B cell (primary cell): ENCODE measurements at places on chromosomes 6 and 20.
A peak's percentile ranks its signal among the peaks of the same experiment; 100 is the strongest.

- no peaks in the 10 kb centered on the region for H3K27me3 ChIP-seq
- no peak overlapping the region for H3K27ac ChIP-seq
- no peak for DNase-seq
- H3K36me3 ChIP-seq, result no peaks in the 10 kb centered on the region
These were observed 29.6 kb upstream of the NOL4L start for GRCh38 chr20:32614772-32615171.

DNA sequence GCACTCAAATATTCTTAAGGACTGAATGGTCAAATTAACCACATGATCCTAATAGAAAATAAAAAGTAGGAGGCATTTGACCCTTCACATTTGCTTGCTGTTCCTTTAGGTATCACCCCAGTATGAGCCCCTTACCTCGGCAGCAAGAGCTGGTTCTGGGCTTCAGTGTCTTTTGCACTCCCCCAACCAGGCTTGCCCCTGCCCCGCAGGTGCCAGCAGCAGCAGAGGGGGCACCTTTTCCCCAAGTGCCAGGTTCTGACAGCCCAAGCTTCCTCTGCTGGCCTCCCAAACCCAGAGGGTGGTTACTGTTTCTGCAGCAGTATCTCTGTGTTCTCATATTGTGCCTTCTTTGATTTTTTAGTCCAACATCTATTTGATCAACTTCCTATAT, 23.2 kb downstream of the UBE2V1 start:
- peaks cover 13% of the 10 kb centered on the region for H3K4me1 ChIP-seq
- DNase-seq, result no peak
- peaks cover 20% of the 10 kb centered on the region for H3K36me3 ChIP-seq

- no peaks in the 10 kb centered on the region for H3K27me3 ChIP-seq
- H3K27ac ChIP-seq, result no peak overlapping the region
- no peaks in the 10 kb centered on the region for H3K36me3 ChIP-seq
- H3K4me3 ChIP-seq, result no peak overlapping the region
These were observed 680.7 kb upstream of the SLC35B3 start for GRCh38 chr6:9116026-9116425.

DNA sequence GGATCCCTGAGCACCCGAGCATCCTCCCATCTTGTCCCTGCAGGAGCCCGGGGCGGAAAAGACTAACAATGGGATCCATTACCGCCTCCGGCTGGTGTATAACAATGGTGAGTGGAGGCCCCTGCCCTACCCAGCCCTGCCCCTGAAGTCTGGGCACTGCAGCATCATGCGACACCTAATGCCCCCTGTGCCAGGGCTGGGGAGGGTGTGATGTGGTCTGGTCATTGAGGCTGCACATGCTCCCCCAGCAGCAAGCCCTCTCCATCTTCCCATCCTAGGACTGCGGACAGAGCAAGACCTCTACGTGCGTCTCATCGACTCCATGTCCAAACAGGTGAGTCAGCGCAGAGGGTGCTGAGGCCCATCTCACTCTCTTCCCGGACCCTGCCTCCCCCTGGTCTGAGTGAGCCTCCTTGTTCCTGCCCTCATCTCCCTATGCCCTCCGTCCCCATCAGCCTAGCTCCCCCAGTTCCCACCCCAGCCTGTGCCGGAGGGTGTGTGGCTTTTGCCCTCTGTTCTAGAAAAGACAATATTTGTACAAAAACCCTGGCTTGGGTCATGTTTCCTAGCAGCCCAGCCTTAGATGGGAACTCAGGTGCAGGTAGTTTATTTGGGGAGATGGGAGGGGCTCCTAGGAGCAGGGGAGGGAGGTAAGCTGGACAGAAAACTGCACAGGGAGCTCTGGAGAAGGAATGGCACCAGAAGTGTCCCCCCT, 13.5 kb downstream of the EBF4 start:
- H3K36me3 ChIP-seq, result no peaks in the 10 kb centered on the region
- H3K27ac ChIP-seq, result no peak overlapping the region
- no peaks in the 10 kb centered on the region for H3K27me3 ChIP-seq

DNA sequence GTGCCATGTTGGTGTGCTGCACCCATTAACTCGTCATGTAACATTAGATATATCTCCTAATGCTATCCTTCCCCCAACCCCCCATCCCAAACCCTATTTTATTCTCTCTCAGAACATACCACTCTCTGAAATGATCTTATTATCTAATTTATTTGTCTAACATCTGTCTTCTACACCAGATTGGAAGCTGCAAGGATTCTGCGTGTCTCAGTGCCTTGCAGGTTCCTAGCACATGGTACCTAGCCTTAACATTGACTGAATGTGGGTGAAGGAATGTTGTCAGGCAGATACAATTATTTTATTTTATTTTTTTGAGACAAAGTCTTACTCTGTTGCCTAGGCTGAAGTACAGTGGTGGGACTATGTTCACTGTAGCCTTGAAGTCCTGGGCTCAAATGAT, 124.9 kb downstream of the BCAS1 start:
- no peak for DNase-seq
- H3K27me3 ChIP-seq, result no peaks in the 10 kb centered on the region
- no peak overlapping the region for H3K4me3 ChIP-seq
- no peaks in the 10 kb centered on the region for H3K36me3 ChIP-seq
- H3K27ac ChIP-seq, result no peak overlapping the region

DNA sequence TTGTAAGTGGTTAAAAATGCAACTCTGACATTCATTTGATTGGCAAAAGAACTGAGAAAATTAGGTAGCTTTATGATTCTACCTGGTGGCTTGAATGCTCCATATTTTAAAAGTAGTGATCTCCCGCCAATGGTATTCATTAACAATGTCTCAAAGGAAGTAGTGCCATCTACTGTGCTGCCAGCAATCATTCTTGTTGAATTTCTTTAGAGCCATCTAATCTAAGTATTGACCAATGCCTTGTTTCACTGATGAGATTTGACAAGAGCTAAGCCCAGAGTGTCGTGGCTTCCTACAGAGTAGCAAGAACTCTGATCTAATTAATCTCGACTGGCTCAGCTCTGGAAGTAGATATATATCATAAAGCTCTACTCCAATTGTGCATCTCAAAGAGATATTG, 696.7 kb downstream of the C6orf118 start:
- no peaks in the 10 kb centered on the region for H3K4me1 ChIP-seq
- no peak overlapping the region for H3K4me3 ChIP-seq
- DNase-seq, result no peak

GRCh38 chr6:95923518-95923917, 92.3 kb upstream of the FUT9 start:
- no peak overlapping the region for H3K27ac ChIP-seq
- no peaks in the 10 kb centered on the region for H3K27me3 ChIP-seq
- H3K4me1 ChIP-seq, result no peaks in the 10 kb centered on the region
- H3K36me3 ChIP-seq, result no peaks in the 10 kb centered on the region

DNA sequence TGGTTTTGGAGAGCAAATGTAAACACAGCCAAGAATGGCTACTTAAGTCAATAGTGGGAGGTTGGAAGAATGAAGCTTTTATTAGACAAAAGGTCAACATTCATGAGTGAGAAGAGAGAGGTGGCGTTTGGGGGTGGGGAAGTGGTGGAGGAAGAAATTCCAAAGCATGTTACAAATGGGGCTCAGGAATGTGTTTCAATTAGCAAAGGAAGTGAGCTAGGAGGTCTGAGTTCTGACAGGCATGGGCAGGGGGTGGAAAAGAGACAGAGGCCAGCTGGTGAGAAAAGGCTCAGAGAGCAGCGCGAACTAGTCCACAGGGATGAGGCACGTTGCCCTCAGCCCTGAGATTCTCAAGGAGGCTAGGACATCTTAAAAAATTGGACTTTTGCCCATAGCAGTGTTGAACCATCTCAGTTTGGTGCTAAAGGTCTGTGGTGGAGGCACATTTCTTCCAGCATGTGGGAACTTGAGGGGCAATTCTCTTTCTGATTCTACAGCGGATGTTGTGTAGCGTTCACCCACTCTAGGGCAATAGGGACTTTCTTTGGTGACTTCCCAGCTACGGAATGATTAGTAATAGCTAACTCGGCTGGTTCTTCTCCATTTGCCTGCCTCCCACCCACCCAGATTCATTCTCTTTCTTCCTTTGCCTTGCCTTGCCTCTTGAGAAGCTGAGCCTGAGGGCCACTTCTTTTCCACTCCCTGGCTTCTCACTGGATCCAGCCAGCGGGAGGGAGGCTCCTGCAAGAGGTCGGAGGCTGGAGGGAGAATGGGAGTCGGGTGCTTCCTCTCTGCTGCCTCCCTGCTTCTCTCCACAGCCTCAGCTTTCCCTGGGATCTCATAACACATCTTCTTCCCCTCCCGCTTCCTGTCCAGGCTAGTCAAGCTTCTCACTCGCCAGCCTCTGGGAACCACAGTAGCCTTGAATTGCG, 45.1 kb upstream of the NEDD9 start:
- H3K4me1 ChIP-seq, result peaks cover 33% of the 10 kb centered on the region
- DNase-seq, result peak; percentile 42
- H3K4me3 ChIP-seq, result no peak overlapping the region
- no peaks in the 10 kb centered on the region for H3K27me3 ChIP-seq

DNA sequence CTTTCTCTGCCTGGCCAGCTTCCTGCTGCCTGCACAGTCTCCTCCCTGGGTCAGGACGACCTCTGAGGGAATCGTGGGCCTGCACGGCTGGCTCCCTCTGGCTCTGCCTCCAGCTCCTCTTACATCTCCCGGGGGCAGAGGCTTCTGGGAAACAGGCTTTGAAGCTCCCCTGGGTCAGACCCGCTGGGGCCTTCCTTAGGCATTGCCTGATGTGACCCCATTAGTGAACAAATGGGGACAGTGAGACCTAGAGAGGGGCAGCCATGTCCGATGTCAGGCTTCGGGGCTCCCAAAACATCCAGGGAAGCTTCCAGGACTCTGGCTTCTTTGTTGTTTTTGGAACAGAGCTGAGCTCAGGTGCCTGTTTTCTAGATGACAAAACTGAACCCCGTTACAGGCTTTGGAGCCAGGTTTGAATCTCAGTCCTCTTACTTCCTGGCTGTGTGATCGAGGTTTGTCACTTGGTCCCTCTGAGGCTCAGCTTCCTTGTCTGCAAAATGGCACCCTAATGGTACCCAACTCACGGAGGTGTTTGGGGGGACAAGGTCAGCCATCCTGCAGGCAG, 94.3 kb downstream of the CEBPB start:
- H3K4me1 ChIP-seq, result peaks cover 23% of the 10 kb centered on the region
- H3K36me3 ChIP-seq, result no peaks in the 10 kb centered on the region
- peak overlapping the region; percentile 20 for H3K4me3 ChIP-seq
- no peak for DNase-seq

DNA sequence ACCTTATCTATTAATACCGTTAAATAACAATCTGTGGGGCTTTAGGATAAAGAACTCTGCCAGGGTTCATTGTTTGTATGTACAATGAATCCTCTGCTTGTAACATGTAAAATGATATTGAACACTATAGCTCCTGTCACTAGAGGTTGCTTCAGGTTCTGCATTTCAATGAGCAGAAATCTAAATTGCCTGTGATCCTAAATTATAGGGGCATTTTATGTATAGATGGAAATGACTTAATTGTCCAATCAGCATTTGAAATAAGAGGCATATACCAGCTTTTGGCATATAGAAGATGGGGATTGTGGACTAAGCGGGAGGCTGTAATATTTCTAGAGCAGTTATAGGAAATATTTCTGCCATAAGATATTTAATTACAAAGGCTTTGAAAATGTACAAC, 2.0 kb downstream of the NCOA3 start:
- peaks cover 48% of the 10 kb centered on the region for H3K4me1 ChIP-seq
- peak overlapping the region; percentile 90 for H3K4me3 ChIP-seq
- H3K36me3 ChIP-seq, result peaks cover 2% of the 10 kb centered on the region

- DNase-seq, result peak; percentile 16
- no peaks in the 10 kb centered on the region for H3K27me3 ChIP-seq
- no peaks in the 10 kb centered on the region for H3K4me1 ChIP-seq
- H3K4me3 ChIP-seq, result no peak overlapping the region
- H3K27ac ChIP-seq, result no peak overlapping the region
These were observed 280.3 kb downstream of the CDC5L start for GRCh38 chr6:44667668-44668390.

GRCh38 chr20:49572857-49573256, 4.9 kb upstream of the PTGIS start:
- H3K4me3 ChIP-seq, result no peak overlapping the region
- no peaks in the 10 kb centered on the region for H3K36me3 ChIP-seq
- DNase-seq, result no peak
- no peak overlapping the region for H3K27ac ChIP-seq

DNA sequence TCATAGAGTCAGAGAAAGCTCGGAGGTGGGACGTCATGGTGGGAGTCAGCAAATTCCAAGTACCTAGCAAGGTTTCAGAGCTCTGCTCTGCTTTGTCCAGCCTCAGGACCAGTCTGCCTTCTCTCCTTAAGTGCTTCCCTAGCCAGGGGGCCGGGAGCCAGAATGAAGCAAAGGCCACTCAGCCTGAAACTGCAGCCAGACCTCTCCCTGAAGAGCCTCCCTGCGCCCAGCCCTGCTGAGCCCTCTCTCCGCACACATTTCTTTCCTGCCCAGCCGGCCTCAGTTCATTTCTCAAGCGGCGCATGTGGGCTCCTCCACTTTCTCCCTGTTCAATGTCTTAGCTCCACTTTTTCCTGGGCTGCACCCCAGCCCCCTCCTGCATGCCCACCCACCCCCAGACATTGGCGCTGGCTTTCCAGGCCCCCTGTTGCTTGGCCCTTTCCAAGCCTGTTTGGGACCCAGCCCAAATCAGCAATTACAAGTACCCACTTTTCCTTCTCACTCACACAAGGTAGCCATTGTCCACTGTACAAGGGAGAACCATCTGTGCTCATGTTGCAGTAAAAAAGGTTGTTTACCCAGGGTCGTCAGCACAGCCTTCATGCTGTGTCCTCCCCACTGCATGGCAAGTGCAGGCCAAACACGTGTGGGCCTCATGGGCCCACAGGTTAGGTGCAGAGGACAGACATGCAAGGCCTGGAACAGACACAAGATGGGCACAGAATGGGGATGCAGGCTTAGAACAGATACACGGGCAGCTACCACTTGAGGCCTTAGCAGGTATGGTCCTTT, 147.1 kb downstream of the MRPL14 start:
- no peak for DNase-seq
- no peaks in the 10 kb centered on the region for H3K27me3 ChIP-seq
- H3K36me3 ChIP-seq, result no peaks in the 10 kb centered on the region
- H3K4me1 ChIP-seq, result peaks cover 4% of the 10 kb centered on the region
- no peak overlapping the region for H3K4me3 ChIP-seq

DNA sequence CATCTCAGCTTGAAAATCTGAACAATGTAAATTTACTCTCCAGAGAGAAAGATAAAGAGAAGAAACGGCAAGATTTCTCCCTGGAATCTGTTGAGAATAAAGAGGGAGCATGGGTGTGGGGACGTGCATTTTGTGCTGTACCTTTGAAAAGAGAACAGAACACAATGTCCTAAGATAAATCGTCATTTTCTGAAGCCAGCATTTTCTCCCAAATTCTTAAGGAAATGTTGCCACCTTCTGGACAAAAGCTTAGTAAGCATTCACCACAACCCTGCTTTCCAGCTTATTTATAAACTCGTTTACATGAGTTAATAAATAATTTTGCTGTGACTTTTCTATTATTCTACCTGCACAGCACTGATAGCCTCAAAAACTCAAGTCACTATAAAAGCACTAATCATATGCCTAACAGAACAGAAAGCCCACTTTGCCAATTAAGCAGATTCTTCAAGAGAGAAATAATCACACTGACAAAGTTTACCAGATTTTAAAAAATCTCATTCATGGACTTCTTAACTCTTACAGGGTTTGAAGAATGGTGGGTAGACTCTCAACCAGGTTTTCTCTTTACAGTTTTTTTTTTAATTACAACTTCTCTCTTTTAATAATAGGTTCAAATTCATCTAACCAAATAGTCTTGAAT, 155.8 kb downstream of the MBOAT1 start:
- no peak overlapping the region for H3K27ac ChIP-seq
- no peak overlapping the region for H3K4me3 ChIP-seq
- no peaks in the 10 kb centered on the region for H3K4me1 ChIP-seq

GRCh38 chr6:71126506-71126905, 162.1 kb upstream of the OGFRL1 start:
- H3K4me1 ChIP-seq, result peaks cover 6% of the 10 kb centered on the region
- no peak overlapping the region for H3K4me3 ChIP-seq
- no peaks in the 10 kb centered on the region for H3K27me3 ChIP-seq
- DNase-seq, result no peak
- H3K27ac ChIP-seq, result no peak overlapping the region
